ENCODE measurements at places on chromosomes 2 and 18. TPM values are rescaled to one million over a fixed set of nuclear protein-coding genes. Genes with fewer than 3 reads are reported as not detected.

DNA sequence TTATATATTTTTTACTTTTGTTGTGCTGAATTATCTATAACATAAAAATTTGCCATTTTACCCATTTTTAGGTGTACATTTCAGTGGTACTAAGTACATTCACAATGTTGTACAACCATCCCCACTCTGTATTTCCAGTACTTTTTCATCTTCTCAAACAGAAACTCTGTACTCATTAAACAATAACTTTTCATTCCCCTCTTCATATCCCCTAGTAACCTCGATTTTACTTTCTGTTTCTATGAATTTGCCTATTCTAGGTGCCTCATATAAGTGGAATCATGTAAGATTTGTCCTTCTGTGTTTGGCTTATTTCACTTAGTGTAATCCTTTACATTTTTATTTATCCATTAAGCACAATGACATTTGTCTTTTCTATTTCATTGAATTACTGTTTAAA, 51.3 kb downstream of the GTF2A1L start:
- DNase-seq, result no peak

- no peak for DNase-seq
Measured at GRCh38 chr2:57941816-57942215, 104.8 kb upstream of the VRK2 start.

GRCh38 chr2:132415256-132415914, 1.2 kb upstream of the GPR39 start:
- no peak for DNase-seq

GRCh38 chr2:237618449-237618848, 8.9 kb upstream of the LRRFIP1 start:
- no peak for DNase-seq

- no peak for DNase-seq
Measured at GRCh38 chr2:15675456-15676195, 84.0 kb downstream of the DDX1 start.

DNA sequence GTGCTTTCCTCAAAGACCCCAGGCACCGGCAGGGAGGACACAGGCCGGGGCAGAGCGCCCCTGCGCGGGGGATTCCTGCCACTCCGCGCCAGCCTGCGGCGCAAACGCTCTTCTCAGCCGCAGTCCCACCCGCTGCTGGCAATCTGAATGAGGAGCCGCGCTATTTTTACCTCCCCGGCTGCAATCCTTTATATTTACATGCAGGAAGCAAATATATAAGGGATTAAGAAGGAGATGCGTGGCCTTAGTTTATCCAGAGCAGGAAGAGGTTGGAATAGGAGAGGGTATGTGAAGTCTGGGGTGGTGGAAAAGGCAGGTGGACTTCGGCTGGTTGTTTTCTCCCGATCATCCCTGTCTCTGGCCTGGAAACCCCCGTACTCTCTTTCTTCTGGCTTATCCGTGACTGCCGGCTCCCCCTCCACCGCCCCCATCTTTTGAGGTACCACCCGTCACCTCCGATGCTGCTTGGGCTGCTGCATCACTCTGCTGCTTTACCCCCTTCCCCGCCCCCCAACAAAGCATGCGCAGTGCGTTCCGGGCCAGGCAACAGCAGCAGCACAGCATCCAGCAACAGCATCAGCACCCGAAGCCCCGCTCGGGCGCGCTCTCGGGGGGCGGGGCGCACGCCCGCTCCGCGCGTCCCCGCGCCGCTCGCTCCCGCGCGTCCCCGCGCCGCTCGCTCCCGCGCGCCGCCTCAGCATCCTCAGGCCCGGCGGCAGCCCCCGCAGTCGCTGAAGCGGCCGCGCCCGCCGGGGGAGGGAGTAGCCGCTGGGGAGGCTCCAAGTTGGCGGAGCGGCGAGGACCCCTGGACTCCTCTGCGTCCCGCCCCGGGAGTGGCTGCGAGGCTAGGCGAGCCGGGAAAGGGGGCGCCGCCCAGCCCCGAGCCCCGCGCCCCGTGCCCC, at the start of gene ADAM23:
TSS of gene ADAM23 (plus strand) at position 700 of the 902 bp plus-strand sequence. CDS start 335 bp downstream, outside the sequence.
- peak; percentile 32 for DNase-seq

GRCh38 chr2:172046080-172046678, 39.1 kb upstream of the DLX1 start:
- DNase-seq, result no peak

The NR4A2 gene
- 2.9 TPM for total RNA-seq

DNA sequence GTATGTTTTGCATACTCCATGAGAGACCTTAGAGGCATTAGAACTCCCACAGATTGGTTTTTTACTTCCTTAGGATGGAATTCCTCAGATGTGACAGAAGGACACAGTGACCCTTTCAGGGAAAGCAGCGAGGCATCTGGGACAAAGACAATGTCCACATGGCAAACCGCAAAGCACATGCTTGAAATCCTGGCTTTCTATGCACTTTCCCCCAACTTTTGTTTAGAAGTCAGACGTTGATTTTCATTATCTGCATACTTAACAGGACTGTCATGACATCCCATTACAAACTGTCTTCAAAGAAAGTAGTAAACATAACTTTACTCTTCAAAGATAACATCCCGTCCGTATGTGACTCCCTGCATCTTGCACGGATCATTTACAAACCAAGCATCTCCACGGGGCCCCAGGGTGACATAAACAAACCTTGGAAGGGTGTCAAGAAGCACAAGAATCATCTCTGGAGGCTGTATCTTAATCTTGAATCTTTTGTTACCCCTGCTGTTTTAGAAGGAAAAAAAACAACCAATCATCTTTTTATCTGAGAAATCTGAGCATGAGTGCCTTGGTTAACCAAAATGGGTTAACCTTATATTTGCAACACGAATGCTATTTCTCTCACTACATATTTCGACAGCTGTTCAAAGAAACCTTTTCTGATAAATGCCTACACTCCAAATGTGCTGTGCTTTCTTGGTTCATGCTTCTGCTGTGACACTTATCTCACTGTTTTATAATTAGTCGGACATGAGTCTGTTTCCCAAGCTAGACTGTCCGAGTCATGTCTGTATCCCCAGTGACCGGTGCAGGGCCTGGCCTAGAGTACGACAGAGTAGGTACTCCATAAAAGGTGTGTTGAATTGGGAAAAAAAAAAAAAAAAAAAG, 90.8 kb downstream of the CCBE1 start:
- DNase-seq, result no peak

The ELOA2 gene
- not detected for total RNA-seq

DNA sequence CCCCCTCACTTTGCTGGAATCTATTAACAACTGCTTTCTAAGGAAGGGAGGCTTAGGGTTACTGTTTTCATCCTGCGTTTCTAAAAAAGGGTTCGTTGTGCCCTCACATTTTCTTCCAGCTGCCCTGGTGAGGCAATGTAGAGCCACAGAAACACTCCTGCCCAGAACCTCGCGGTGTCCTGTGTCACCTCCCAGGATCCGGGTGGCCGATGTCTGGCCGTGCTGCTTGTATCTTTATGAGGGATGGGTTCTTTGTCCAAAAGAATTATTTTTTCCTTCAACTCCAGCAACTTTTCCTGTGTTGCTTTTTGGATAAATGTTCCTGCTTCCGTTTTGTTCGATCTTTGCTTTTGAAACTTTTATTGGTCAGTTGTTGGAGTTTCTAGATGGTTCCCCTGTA, 291.8 kb upstream of the HS6ST1 start:
- no peak for DNase-seq

DNA sequence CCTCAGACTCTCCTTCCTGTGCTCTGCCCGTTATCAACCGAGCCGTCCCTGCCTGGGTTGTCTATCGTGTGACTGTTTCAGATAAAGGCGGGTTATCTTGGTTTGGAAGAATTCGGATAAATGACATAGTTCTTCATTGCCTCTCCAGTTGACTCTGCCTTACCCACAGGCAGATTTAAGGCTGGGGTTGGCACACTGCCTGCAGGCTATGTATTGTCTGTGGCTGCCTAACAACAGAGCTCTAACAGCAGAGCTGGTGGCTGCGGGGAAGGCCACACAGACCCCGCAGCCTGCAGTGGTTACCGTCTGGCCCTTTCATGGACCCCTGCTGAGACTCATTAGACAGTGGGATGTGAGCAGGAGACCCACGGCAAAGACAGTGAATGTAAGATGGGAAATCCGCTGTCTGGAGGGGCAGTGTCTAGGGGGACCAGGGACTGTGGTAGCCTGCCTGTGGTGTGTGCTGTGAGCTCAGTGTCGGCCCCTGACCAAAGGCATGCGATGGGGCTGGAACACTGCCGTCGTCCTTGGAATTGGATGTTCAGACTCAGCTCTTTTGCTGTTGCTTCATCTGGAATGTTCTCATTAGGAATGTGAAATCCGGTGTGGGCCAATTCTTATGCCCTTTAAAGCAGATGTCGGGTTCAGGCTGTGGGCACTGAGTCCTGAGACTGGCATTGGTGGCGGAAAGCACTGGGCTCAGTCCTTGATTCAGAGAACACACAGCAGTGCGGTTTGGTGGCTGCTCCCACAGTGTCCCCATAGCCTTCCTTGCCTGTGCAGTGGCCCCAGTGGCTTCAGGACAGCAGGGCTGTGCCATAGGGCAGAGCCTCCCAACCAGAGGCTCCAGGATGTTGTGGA, 44.5 kb downstream of the SH3RF3 start:
- no peak for DNase-seq

DNA sequence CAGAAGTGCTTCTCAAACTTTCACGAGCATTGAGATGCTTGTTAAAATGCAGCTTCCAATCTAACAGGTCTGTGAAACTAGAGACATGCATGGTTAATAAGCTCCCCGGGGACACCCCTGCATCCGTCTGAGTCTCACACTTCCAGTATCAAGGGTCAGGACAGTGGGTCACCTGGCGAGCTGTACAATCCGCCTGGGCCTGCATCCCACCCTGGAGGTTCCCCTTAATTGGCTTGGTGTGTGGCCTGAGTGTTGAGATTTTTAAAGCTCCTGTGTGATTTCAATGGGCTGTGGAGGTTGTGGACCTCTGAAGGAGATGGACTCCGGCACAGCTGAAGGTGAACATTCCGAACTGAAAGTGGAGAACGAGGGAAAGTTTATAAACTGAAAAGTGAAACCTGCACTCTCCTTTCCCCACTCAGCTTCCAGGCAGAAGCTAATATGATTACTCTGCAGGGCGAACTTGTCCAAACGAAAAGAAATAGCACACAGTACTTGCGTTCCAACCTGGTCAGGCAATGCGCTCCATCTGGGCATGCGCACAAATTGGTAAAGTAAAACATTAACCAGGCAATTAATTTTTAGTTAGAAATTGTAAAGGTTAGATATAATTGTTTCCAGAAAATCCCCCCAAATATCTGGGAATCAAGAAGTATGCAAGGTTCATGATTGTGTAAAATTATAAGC, 191.7 kb upstream of the ALKAL2 start:
- DNase-seq, result no peak

The LONRF2 gene
- total RNA-seq, result 6.7 TPM

The TMEM200C gene
- total RNA-seq, result 2.2 TPM
